ENCODE measurements at places on chromosomes 7 and 10.

GRCh38 chr7:40760293-40760964 lies 625.6 kb downstream of the SUGCT start:
- no peak for DNase-seq

DNA sequence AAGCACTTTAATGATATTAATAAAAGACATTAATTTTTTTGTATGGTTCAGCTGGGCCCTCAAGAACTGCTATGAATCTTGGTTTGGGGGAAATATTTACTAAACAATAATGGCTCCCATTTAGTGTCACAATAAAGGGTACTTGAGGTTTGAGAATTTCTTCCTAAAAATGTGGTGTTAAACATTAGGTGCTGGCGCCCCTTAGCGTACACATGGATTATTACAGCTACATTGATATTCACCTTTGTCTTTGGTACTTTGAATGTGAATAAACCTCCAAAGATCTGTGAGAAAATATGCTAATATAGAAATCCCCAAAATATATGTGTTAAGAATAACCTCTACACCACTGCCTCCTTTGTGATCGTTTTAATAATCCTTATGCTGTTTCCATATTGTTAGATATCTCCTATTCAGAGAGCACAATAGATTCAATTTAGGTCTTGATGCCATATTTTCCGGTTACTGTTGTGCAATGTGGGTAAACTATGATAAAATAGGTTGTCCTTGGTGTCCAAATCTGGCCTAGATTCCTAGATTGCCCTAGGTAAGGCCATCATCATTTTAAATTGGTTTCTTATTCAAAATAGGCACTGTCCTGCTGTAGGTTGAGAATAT lies 161.8 kb upstream of the CACNA2D1 start:
- no peak for DNase-seq

- DNase-seq: no peak
These were observed 163.3 kb downstream of the USP6NL start for GRCh38 chr10:11448190-11448544.

DNA sequence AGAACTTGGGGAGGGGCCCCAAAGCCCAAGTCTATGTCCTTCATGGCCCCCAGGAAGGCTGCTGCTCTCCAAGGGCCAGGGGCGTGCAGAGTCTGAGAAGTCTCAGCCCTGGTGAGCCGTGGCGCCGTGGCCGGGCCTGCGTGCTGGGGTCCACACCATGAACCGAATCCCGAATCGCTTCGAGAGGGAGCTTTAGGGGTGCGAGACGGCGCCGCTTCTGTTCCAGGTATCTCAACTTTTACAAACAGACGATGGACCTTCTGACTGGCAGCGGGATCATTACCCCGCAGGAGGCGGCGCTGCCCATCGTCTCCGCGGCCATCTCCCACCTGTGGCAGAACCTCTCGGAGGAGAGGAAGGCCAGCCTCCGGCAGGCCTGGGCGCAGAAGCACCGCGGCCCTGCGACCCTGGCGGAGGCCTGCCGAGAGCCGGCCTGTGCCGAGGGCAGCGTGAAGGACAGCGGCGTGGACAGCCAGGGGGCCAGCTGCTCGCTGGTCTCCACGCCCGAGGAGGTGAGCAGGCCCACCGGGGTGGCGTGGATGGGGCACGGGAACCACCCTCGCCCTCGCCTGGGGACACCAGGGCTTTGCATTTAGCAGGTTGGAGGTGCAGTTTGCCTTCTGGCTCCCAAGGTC lies 12.7 kb downstream of the STRA8 start:
- DNase-seq: no peak

- DNase-seq: no peak
These were observed 112.6 kb downstream of the RNF32 start for GRCh38 chr7:156753229-156753560.
